Effector memory CD8-positive, alpha-beta T cell (primary cell): ENCODE measurements at places on chromosomes 1 and 21.

DNA sequence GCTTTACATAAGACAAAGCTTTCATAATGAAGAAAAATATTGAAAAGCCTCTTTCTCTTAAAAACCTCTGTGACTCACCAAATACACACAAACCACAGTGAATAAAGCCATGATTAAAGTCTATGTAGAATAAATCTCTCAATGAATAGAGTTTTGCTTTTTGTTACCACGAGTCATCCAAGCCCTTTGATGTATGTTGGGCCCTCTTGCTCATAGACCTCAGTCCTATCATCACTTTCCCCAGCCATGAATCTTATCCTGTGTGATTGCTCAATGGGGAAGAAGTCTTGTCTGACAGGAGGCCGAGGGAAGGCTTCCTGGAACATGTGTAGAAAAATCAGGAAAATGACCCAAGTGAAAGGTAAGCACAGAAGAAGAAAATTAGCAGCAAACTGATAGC lies 60.8 kb downstream of the NGF start:
- DNase-seq = no peak

GRCh38 chr1:188154761-188155160 lies 1326.0 kb downstream of the PLA2G4A start:
- no peak for DNase-seq

DNA sequence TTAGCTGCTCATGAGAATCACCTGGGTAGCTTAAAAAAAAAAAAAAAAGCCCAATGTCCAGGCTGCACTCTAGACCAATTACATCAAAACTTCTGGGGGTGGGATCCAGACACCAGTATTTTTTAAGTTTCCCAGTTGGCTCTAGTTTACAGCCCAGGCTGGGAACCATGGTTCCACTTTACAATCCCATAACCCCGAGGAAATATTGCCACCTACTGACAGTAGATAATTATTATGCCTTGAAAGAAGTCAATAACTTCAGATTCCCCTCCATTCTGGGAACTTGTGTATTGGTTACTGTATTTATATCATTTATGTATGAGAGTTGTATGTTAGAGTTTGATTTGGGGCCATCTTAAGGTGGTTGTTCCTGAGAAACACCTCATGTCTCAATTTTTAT lies 100.2 kb downstream of the SPATA46 start:
- DNase-seq = no peak

GRCh38 chr1:235865565-235866204 lies 1.0 kb downstream of the LYST start:
- no peak for DNase-seq

- no peak for DNase-seq
Measured at GRCh38 chr1:32239790-32240139, 7.3 kb upstream of the FAM167B start.

GRCh38 chr1:18764362-18764761 lies 95.1 kb downstream of the TAS1R2 start:
- no peak for DNase-seq

DNA sequence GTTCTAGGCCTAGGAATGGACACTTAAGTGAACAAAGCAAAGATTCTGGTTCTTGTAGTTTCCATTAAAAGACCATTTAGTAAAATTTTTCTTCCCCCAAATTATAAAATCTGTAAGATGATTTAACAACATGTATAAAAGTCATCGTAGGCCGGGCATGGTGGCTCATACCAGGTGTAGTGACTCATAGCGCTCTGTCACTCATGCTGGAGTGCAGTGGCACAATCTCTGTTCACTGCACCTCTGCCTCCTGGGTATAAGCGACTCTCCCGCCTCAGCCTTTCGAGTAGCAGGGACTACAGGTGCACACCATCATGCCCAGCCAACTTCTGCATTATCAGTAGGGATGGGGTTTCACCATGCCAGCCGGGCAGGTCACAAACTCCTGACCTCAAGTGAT lies 9.1 kb downstream of the ASPM start:
- DNase-seq = no peak

GRCh38 chr1:43235451-43236121 lies 34.2 kb upstream of the TMEM125 start:
- no peak for DNase-seq

- DNase-seq = no peak
Measured at GRCh38 chr1:101323535-101323934, 86.7 kb downstream of the S1PR1 start.

GRCh38 chr1:181259026-181259745 lies 170.7 kb downstream of the IER5 start:
- DNase-seq = no peak

DNA sequence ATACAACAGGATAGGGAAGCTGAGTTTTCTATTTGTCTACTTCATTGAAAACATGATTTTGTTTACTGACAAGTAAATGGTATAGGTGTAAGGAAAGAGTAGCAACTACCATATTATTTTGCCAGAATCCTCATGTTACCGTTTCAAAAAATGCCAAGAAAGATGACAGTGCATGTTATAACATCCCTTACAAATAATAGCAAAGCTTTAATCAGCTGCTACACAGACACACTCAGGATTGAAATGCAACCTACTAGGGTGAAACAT lies 331.5 kb downstream of the CHRM3 start:
- DNase-seq = no peak

GRCh38 chr1:66276218-66276617 lies 257.7 kb upstream of the SGIP1 start:
- no peak for DNase-seq

DNA sequence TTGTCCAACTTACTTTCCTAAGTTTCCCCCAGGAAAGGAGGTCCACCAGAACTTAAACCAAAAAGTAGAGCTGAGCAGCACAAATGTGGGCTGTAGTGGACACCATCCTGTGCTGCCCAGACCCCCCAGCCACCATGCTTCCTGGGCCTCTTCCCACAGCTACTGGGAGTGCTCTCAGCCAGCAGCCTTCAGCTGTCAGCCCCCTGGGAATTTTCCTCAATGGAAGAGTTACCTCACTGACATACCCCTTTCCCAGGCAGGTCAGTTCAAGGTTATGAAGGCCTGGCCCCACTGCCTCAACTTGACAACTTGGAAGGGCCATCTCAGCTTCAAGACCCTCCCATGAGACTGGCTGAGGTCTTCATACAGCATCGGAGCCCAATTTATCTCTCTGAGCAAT lies 47.7 kb downstream of the CDCP2 start:
- DNase-seq = no peak

DNA sequence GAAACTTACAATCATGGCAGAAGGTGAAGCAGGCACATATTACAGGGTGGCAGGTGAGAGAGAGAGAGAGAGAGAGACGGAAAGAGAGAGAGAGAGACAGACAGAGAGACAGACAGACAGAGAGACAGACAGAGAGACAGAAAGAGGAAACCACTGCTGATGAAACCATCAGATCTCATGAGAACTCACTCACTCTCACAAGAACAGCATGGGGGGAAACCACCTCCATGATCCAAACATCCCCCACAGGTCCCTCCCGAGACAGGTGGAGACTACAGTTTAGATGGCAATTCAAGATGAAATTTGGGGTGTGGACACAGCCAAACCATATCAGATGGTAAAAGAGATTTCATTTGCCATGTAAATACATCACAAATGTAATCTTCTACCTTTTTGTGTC lies 708.1 kb downstream of the MRPL39 start:
- DNase-seq = no peak

- DNase-seq = no peak
Measured at GRCh38 chr1:51916587-51917405, 38.3 kb upstream of the NRDC start.

DNA sequence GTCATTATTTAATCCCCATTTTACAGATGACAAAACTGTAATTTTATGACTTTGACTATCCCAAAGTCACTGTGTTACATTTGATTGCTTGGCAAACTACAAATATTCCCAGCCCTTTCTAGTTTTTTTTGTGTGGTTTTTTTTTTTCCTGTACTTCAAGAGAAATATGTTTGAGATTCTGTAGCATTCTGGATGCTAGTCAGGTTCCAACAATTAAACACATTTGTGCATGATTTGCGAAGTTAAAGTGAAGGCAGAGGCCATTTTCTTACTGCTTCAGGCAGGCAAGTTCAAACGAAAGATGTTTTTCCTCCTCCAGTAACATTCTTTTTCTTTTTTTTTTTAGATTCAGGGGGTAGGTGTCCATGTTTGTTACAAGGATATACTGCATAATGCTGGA lies 107.9 kb upstream of the SERTAD4 start:
- DNase-seq = no peak

DNA sequence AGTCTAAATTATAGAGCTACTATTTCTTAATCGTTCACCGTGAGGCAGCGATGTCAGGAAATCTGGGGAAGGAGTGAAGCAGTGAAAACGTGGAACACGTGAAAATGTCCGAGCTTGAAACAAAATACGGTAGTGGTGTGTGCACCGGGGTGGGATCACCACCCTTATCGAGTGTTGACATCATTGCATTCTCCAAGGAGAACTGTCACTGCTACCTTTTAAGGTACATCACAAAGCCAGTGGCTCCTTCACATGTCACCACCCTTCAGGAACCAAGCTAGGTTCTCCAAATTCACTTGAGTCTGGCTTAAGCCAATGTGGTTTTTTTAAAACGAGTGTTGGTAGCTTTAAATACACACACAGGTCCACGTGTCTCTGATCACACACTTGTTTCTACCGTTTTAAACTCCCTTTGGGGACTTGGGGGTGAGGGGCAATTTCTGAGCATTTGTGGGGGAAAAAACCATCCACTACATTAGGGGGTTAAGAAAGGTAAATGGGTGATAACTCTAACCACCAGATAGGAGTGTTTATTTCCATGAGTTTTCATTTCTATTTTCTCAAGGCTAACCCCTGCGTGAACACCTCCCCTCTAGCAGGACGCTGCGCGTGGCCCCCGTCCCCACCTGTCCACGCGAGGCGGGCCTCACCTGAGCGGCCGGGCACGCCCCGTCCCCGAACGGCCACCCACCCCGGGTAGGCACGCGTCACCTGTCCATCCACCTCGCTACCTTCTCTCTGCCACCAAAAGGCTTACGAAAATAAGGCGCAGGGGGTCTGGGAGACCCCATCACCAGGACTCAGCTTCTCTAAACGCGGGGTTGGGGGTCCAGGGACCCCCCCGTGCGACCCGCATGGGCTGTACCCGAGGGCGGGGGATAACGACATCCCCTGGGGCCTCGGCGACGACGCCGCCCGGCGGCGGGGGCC lies 978 bp downstream of the PRDM15 start:
- no peak for DNase-seq

DNA sequence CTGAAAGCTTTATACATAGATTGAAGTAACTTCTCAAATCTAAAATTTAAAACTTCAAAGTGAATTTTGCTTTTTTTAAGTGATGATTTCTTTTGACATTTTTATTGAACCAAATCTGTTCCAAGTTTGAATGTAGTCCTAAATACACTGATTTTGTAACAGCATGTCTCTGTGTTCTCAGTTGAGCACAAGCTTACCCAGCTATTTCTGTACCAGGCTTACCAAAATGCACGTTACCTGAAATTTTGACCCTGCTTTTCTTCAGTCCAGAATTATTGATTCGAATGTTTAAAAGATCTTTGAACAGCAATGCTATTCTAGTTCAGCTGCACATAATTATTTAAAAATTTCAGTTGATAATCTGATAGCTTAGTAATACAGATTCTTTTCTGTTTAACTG lies 25.6 kb downstream of the AGO4 start:
- no peak for DNase-seq

DNA sequence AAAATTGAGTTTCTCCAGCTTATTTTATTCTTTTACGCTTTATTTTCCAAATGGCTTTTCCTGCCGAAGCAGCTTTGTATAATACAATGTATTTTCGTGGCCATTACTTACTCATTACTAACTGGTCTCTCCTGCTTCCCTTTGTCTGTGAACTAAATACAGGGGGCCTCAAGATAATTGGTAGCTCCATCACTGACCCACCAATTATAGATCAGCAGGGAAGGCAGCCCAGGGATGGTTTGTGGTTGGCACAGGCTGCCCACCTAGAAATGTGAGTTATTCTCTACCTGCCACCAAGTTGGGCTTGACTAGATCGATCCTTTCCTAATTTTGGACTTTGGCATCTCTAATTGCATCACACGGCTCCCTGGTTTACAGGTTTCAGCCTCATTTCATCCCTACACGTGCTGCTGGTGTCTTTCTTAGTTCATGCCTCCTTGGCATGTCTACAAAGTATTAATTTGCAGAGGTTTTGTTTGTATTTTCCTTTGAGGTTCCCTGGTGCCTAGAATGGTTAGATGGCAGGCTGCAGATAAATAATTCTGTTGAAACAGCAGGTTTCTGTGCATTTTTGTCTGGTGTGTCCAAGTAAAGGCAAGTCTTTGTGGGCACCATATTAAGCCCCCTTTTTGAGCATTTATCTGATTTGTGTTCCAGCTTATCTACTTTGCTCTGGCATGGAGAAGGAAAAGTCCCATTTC lies 35.2 kb downstream of the PEX14 start:
- DNase-seq = no peak

DNA sequence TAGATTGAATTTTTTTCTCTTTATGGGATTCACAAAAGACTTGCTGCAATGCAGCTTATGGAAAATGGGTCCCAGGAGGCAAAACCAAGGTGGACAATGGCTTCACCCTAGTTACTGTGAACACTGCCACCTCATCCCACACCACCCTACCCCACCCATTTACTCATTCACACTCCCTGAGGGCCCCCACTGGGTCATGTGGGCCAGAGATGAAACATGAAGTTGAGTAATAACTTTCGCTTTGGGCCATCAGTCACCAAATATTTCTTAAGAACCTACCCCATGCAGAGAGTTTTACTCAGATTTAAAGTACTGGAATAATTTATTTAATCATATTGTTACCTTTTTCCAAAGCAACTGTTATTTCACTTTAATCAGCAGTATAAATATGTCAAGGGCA lies 191.8 kb downstream of the TPR start:
- DNase-seq = no peak

GRCh38 chr1:183551924-183552323 lies 38.3 kb downstream of the NCF2 start:
- DNase-seq = no peak

DNA sequence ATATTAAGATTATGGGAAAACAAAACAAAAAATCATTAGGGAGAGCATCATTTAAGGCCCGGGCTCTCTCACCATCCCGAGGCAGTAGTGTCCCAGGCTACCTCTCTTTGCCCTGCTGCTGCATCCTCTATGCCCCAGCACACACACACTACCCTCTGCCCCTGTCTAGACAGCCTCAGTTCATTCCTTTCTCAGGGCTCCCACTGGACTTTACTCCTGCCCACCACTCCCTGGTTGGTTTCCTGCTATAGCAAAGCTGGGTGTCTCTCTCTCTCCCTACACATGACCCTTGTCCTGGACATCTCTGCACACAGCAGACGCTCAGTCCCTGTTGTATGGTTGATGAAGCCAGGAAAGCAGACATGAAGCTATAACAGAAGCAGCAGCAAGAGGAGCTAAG lies 30.7 kb downstream of the GNG12 start:
- no peak for DNase-seq
